Renal cortical epithelial cell (primary cell): ENCODE measurements at places on chromosomes 12 and 14. TPM values are rescaled to one million over a fixed set of nuclear protein-coding genes. Genes with fewer than 3 reads are reported as not detected.

Gene TRHDE
- total RNA-seq, result 17.5 and 30.6 TPM in 2 replicates

Gene PIP4P1
- total RNA-seq, result 14.9 and 23.1 TPM in 2 replicates

Gene FCF1
- total RNA-seq, result 35.6 and 66.0 TPM in 2 replicates

Gene THTPA
- 3.6 and 13.5 TPM in 2 replicates for total RNA-seq

Gene FOXG1
- total RNA-seq, result not detected in 2 replicates

Gene PTGR2
- 7.6 and 13.4 TPM in 2 replicates for total RNA-seq

Gene LYZ
- not detected in 2 replicates for total RNA-seq

Gene SOAT2
- total RNA-seq, result not detected in 2 replicates

Gene MANSC1
- 0.35 and 1.8 TPM in 2 replicates for total RNA-seq

Gene FRS2
- 47.9 and 73.7 TPM in 2 replicates for total RNA-seq

Gene GEMIN2
- total RNA-seq, result 34.5 and 55.4 TPM in 2 replicates

Gene DLGAP5
- 0.94 and 29.0 TPM in 2 replicates for total RNA-seq

Gene GZMB
- not detected in 2 replicates for total RNA-seq

Gene LRRC10
- not detected in 2 replicates for total RNA-seq

Gene ZDHHC22
- not detected in 2 replicates for total RNA-seq

Gene DPY19L2
- 3.6 and 20.8 TPM in 2 replicates for total RNA-seq

Gene RAPGEF3
- total RNA-seq, result 34.4 and 125 TPM in 2 replicates

Gene STON2
- 9.9 and 91.9 TPM in 2 replicates for total RNA-seq

Gene PLBD1
- total RNA-seq, result 9.0 and 12.0 TPM in 2 replicates

Gene GDF3
- total RNA-seq, result not detected in 2 replicates

Gene GPR132
- 0.30 and 2.1 TPM in 2 replicates for total RNA-seq

Gene LACRT
- total RNA-seq, result not detected in 2 replicates

Gene KRT1
- not detected in 2 replicates for total RNA-seq

Gene CPNE6
- total RNA-seq, result not detected in 2 replicates

Gene MYBPC1
- not detected in 2 replicates for total RNA-seq

Gene P2RX2
- not detected in 2 replicates for total RNA-seq

Gene ATXN3
- 55.6 and 81.6 TPM in 2 replicates for total RNA-seq

Gene TAS2R9
- 0.35 TPM in 1 of 2 replicates, not detected in the other for total RNA-seq

Gene DNAJC22
- 3.1 and 18.8 TPM in 2 replicates for total RNA-seq

Gene KRT72
- not detected in 2 replicates for total RNA-seq

Gene NAV3
- 9.1 and 9.2 TPM in 2 replicates for total RNA-seq

Gene P3H3
- total RNA-seq, result 17.4 and 36.8 TPM in 2 replicates
